ENCODE measurements at places on chromosomes 5 and 9.

DNA sequence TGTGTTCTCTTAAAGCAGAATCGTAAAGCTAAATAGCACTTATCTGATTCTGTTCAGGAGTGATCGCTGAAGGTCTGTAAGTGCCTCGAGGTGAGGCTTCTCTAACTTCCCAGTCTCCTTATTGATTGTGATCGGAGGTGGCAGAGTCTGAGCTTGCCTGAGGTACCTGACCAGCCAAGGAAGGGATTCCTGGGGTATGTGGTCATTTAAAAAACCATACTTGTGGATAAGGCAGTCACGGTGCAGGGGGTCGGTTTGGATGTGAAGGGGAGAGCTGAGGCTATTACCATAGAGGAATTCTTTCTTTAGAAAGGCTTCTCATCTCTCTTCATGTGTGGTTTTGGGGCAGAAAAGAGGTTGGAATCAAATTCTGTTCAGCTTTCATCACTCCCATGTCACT lies 193.7 kb downstream of the TLE4 start:
- DNase-seq: no peak

- no peak for DNase-seq
These were observed 67.3 kb downstream of the COMMD10 start for GRCh38 chr5:116152169-116152568.

- DNase-seq: no peak
These were observed 10.0 kb downstream of the TRAF1 start for GRCh38 chr9:120916588-120916987.

DNA sequence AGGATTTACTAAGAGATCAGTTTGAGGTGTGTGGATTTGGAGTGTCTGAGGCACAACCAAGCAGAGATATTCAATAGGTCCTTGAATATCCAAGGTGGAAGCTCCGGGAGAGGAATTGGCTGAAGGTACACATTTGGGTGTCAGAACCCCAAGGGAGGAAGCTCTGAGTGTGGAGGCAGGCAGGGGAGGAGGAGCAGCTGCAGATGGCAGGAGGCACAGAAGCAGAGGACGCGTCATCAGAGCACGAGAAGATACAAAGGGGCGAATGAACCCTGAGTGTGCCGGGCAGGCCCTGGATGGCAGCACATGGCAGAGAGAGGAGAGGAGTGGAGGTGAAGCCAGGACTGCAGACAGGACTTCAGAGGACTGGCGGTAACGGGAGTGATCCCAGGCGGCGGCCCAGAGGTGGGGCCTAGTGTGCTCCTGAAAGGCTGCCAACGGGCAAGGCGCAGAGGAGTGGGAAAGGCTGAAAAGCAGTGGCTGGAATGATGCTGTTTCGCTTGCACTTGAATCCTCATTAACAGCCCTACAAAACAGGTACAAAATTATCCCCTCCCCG lies 179.8 kb downstream of the FANCC start:
- no peak for DNase-seq

- DNase-seq: no peak
These were observed 9.1 kb downstream of the PRKACG start for GRCh38 chr9:69004836-69005235.

GRCh38 chr5:45385321-45386058 lies 310.7 kb downstream of the HCN1 start:
- peak; percentile 23 for DNase-seq

GRCh38 chr5:59543821-59544442 lies 349.6 kb downstream of the PDE4D start:
- no peak for DNase-seq

- DNase-seq: no peak
These were observed 196.3 kb downstream of the CSNK1G3 start for GRCh38 chr5:123708074-123708806.

GRCh38 chr5:146340260-146341081 lies 1.8 kb downstream of the POU4F3 start:
- no peak for DNase-seq

DNA sequence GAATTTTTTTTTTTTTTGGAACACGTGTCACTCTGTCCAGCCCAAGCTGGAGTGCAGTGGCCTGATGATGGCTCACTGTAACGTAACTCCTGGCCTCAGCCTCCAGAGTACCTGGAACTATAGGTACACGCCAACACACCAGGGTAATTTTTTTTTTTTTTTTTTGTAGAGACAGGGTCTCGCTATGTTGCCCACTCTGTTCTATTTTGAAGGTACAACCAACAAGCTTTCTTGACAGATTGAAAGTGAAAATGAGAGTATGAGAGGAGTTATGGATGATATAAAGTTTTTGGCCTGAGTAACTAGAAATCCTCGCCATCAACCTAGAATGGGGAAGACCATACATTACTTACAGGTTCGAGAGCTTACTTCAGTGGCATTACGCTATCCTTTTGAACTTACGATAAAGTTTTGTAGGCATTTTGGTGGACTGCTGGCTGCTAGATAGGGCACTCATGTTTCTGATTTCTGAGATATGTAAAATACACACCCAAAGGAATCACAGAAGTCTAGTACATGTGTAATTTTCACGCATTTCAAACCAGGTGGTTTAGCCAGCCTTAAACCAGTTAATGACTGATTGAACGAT lies 806 bp upstream of the CDC42SE2 start:
- peak; percentile 1 for DNase-seq

GRCh38 chr5:133865113-133865512 lies 103.3 kb downstream of the C5orf15 start:
- DNase-seq: no peak

GRCh38 chr5:116650964-116651363 lies 76.3 kb upstream of the SEMA6A start:
- no peak for DNase-seq

- DNase-seq: no peak
These were observed 33.3 kb downstream of the CEP72 start for GRCh38 chr5:645421-645820.

DNA sequence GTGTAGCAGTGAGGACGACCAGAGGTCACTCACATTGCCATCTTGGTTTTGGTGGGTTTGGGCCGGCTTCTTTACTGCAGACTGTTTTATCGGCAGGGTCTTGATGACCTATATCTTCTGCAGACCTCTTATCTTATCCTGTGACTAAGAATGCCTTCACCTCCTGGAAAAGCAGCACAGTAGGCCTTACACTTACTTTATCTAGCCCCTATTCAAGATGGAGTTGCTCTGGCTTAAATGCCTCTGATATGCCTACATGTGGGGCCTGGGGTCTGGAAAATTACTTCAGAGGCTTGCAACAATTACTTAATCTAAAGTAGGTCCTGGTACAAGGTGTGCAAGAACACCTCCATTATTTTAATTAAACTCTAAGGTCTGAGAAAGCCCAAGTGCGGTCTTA lies 86.9 kb upstream of the IL12B start:
- no peak for DNase-seq

- peak; percentile 86 for DNase-seq
These were observed 5.5 kb upstream of the CDHR2 start for GRCh38 chr5:176543428-176544182.

DNA sequence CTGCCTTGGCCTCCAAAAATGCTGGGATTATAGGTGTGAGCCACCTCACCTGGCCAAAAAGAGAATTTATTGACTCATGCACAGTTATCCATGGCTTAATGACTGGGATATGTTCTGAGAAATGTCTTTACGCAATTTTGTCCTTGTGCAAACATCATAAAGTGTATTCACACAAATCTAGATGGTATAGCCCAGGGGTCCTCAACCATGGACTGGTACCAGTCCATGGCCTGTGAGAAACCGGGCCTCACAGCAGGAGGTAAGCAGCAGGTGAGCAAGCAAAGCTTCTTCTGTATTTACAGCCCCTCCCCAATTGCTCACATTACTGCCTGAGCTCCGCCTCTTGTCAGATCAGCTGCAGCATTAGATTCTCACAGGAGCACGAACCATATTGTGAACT lies 12.4 kb upstream of the SIL1 start:
- no peak for DNase-seq

GRCh38 chr5:87008751-87009560 lies 258.7 kb upstream of the RASA1 start:
- no peak for DNase-seq

- DNase-seq: no peak
These were observed 80.6 kb downstream of the WNK2 start for GRCh38 chr9:93264338-93265125.

DNA sequence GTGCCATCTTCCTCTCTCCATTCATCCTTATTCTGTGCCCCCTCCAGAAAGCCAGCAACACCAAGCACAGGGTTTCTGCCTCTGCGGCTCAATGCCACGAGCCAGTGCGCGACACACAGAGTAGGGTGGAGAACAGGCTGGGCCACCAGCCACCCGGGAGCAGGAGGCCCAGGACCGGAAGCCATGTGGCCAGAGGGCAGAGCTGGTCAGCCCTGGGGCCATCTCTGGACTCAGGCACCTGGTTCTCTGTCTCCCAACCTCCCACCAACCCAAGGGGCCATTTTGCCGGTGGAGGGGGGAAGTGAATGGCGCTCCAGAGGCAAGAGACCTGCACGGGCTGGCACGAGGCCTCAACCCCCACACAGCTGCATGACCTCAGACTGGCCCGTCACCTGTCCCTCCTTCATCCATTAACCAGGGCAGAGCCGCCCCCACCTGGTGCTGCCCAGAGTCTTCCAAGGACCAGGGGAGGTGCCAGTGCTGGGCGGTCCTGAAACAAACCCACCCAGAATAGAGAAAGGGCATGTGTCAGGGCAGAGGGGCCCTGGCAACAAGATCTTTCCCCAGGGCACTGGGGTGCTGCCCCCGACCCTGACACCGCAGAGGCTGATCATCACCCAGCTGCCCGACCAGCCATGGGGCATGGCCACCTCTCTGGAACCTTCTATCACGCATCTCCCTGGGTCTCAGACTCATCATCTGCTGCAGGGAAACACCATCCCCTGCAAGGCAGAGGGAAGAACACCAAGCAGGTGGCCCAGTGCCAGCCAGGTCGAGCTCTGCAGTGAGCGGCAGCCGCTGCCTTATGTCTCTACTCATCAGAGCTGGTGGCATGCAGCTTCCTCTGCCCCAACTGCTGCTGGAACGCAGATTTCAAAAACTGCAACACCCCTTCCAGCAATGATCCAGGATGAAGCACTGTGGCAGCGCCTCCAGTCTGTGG lies 11.9 kb downstream of the VAV2 start:
- DNase-seq: peak; percentile 26
